Globus pallidus (tissue), 1 donor: ENCODE measurements at places on chromosomes 5 and 9.

DNA sequence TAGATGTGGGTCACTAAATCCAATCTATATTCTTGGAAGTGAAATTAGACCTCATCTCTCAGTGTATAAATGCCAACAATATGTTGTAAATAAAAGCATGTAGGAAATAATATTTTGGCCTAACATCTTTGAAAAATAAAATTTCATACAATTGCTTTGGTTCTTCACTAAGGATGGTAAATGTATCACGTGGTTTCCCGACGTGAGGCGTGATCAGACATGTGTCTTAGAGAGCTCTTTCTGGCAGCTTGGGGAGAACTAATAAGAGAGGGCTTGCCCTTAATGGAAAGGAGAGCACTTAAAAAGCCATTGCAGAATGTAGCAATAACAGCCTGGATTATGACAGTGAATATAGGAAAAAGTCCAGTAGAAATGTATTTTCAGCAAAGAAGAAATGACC is 602.6 kb downstream of the CDH12 start:
- no peak for DNase-seq

DNA sequence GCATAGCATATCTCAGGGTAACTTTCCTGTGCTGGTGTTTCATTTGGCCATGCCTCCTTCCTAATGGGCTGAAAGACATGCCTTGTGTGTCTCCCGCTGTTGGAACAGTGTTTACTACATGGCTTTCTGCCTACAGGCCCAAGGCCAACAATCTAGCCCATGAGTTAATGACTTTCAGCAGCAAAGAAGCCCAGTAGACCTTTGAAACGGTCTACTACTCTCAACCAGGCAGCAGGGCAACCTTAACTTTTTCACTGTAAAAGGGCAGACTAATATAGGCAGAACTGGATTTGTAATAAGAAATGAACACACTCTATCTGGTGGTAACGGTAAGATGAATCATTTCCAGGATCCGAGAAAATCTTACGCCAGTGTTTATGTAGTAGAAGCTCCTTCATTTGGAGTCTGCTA is 21.0 kb downstream of the C5orf15 start:
- DNase-seq: no peak

- DNase-seq: no peak
These were observed 19.7 kb downstream of the NFIL3 start for GRCh38 chr9:91403665-91404543.

- DNase-seq: no peak
These were observed 12.4 kb upstream of the RANBP17 start for GRCh38 chr5:170849374-170849773.

- DNase-seq: no peak
These were observed 3.2 kb downstream of the SMIM15 start for GRCh38 chr5:61159070-61159469.

GRCh38 chr9:36748322-36748899 is 175.7 kb downstream of the MELK start:
- no peak for DNase-seq

- no peak for DNase-seq
These were observed 50.9 kb upstream of the STARD4 start for GRCh38 chr5:111563031-111563822.

- DNase-seq: no peak
These were observed 104.7 kb downstream of the DCP2 start for GRCh38 chr5:113081091-113081839.

DNA sequence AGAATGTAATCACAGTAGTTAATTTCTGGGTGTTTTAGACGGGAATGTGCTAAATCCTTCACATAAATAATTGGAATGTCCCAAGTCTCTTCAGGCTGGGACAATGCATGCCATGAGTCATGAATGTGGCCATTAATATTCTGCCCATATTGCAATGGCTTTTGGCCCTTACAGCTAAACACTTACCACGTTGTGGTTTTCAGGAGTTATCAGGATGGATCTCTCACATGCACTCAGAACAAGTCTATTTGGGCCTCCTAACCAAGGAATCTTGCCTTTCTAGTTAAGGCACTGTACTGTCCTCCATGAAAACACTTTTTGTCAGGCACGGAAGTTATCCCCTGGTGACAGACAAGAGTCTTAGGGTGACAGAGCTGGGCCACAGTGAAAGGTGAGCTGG is 32.7 kb downstream of the PKD2L2 start:
- DNase-seq: no peak

DNA sequence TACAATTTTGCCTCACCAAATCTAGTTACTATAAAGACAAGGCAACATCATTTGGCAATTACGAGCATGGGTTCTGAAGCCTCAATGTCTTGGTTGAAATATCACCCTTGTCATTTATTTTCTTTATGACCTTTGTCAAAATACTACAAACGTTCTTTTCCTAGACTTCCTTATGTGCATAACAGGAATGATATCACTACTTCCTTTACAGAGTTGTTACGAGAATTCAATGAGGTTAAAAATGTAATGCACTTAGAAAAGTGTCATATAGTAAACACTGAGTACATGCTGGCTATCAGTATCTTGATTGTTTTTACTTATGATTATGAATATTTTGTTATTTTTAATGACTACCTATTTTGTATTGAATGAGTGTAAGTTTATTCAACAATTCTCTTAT is 640.9 kb upstream of the CCNG1 start:
- no peak for DNase-seq

DNA sequence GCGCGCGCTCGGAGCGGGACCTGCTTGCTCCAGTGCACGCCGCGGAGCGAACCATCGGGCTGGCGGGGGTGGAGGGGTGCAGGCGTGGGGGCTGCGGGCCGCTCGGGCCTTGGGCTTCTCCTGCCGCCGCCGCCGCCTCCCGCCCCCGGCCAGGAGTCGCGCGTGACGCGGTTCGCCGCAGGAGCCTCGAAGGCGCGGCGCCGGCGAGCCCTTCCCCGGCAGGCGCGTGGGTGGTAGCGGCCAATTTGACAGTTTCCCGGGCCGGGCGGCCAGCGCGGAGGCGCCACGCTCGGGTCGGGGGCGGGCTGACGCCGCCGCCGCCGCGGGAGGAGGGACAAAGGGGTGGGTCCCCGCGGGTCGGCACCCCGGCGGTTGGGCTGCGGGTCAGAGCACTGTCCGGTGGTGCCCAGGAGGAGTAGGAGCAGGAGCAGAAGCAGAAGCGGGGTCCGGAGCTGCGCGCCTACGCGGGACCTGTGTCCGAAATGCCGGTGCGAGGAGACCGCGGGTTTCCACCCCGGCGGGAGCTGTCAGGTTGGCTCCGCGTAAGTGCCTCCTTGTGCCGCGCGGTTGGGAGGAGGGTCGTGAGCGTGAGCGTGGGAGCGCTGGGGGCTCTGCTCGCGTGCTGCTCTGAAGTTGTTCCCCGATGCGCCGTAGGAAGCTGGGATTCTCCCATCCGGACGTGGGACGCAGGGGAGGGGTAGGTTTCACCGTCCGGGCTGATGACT is at the start of gene TJP2:
Gene TJP2 (plus strand): TSS at position 387 of the 725 bp plus-strand sequence. CDS start 96 bp downstream, at position 483.
- DNase-seq: peak; percentile 79

- DNase-seq: no peak
These were observed 18.5 kb upstream of the SLC24A2 start for GRCh38 chr9:19807182-19807892.

GRCh38 chr5:164608507-164608906 is 1103.1 kb downstream of the MAT2B start:
- no peak for DNase-seq

GRCh38 chr9:115596746-115597080 is 478.8 kb upstream of the TNC start:
- no peak for DNase-seq

- DNase-seq: no peak
These were observed 142.7 kb upstream of the APC start for GRCh38 chr5:112594941-112595340.

GRCh38 chr9:71975833-71976232 is 64.4 kb downstream of the C9orf85 start:
- DNase-seq: peak; percentile 37

DNA sequence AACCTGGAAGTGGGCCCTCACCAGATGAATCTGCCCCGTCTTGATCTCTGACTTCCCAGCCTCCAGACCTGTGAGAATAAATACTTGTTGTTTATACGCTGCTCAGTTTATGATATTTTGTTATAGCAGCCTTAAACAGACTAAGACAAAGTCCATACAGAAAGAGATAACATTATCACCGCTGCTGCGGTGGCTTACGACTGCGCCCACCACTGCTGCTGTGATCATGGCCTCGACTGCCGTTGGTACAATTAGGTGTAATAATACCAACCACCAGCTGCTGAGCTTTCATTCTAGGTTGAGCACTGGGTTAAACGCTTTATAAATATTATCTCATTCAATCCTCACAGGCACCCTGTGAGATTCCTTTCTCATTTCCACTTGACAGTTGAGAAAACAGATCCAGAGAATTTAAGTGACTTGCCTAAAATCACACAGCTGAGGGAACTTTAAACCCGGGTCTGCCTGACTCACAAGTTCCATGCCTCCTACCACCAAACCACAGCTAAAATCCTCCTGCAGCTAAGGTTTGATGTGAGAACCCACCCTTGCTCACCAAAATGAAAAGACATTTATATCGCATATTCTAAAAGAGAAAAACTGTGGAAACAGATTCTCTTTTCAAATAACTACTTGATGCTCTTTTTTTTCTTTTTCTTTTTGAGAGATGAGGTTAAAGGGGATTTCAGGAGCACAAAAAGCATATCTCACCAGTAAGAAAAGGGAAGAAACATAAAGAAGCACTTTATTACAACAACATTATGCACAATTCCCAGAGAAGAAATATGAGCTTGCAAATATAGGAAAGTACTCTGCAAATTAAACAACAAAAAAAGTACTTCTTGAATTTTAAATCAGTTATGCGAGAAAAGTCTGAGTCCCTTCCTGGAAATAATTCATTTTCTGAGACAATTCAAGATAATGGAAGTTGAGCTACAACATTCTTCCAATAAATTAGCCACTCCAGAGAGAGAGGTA is 23.9 kb downstream of the GOLM1 start:
- no peak for DNase-seq

DNA sequence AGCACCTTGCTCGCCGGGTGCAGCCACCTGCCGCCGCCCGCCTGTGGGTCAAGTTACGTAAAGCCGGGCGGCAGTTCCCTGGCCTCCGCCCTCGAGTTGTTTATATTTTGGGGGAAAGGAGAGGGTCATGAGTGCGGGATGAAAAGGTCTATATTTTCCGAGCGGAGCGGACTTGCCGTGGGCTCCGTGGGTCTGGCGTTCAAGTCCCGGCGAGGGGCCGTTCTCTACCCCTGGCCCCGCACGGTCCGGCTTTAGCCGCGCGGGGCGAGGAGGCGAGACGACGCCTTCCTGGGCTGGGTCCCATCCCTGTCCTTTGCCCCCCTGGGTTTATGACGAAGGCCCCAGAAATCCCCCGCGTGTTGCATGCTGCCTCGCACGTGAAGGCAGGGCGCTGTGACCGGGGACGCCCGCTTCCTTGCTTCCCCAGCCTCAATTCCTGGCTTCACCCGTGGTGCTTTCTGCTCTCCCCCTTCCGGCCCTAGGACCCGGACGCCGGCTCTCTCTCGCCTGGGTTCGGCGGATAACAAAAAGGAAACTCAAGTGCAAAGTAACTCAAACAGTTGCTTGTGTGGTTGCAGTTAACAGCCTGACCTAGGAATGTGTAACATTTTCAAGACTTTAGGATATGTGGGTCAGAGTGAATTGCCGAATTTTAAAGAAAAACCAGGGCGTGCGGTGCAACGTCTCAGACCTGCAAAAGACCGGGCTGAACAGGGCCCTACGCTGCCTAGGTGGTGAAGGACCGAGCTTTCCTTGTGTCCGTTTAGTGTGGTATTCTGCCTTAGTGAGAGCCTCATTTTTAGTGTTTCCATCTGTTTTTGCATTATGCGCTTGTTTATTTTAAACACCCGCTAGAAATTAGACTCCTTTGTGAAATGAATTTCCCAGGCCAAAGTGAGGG is 810 bp downstream of the VPS13A start:
- peak; percentile 17 for DNase-seq

DNA sequence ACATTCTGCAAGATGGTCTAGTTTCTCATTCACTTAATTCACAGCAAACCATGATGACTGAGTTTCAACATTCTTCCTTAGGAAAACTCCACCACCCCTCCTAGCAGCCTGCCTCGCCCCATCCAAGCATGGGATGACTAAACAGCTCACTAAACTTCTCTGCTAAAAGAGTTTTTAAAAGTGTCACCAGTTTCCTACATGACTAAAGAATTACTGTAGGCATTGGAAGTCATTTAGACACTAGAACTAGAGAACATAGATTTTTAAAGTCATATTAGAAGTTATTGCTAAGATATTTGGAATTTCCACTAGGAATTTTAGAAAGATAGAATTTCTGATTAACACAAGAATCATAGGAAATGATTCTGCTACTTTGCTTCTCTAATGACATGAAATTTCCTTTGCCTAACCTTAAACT is 5.5 kb upstream of the ESM1 start:
- DNase-seq: no peak

- peak; percentile 13 for DNase-seq
These were observed 89.3 kb downstream of the ZCCHC7 start for GRCh38 chr9:37209431-37210386.

- no peak for DNase-seq
These were observed 428.7 kb downstream of the GABRG2 start for GRCh38 chr5:162496100-162496808.

DNA sequence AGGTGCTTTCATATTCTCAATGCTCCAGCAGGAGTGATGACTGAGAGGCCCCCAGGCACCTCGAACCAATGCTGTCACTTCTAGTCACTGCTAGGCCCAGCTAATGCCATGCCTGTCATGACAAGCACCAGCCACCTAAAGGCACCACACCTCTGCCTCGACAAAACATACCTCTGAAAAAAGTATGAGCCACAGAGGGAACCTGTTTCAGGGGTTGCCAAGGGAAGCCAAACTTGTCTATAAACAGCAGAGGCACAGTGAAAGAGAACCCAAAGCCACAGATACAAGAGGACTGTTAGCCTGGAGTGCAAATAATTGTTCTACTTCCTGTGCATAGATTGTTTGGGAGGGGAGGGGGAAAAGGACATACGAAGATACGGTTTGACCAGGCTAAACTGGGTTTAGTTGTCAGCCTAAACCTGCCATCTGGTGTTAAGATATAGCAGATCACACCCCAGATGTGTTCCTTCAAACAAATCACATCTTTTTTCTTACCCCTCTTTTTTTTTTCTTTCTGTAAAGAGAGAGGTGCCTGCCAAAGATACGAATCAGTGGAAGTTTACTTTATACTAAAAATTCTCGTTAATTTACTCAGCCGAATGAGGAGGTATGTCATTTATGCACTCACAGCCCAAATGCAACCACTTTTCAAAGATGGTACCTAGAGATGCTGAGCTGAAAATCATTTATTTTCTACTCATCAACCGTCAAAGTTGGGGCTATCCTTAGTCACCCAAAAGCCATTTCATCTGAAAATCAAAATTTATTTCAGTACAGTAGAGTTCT is 45.7 kb downstream of the BNC2 start:
- no peak for DNase-seq

- no peak for DNase-seq
These were observed 148.7 kb upstream of the SLC12A2 start for GRCh38 chr5:127934791-127935256.

GRCh38 chr5:60929024-60929423 is 15.8 kb downstream of the ERCC8 start:
- DNase-seq: no peak

DNA sequence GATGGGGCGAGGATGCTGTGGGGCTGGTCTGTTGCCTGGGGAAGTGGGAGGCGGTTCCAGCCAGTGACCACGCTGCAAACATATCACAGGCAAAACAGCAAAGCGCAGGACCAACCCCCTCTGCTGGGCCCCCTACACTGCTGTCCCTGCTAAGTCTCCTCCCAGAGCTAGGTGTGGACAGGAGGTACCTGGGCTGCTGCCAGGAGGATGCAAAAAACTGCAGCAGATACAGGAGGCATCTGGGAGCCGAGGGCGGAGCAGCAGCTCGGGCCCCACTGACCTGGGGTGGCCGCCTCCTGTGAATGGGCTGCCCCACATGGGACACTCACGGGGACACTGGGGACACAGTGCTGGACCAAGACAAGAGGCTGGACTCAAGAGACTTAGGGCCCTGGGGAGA is 48.0 kb upstream of the PHYKPL start:
- DNase-seq: no peak
